ENCODE measurements at places on chromosomes 4 and X. TPM values are rescaled to one million over a fixed set of nuclear protein-coding genes. Genes with fewer than 3 reads are reported as not detected.

The TLL1 gene
- 4.0 TPM for total RNA-seq

The TMEM255A gene
- 5.6 TPM for total RNA-seq

The ARHGEF6 gene
- 43.6 TPM for total RNA-seq

The XPNPEP2 gene
- 12.8 TPM for total RNA-seq

GRCh38 chr4:106473515-106473914 is 104.9 kb upstream of the GIMD1 start:
- no peaks in the 10 kb centered on the region for H3K36me3 ChIP-seq
- H3K4me1 ChIP-seq = no peaks in the 10 kb centered on the region
- no peaks in the 10 kb centered on the region for H3K27me3 ChIP-seq
- DNase-seq = no peak
- no peak overlapping the region for H3K27ac ChIP-seq
- no peak overlapping the region for H3K4me3 ChIP-seq

The INPP4B gene
- total RNA-seq = 15.8 TPM

GRCh38 chrX:13087322-13088155 is 43.1 kb upstream of the FAM9C start:
- H3K4me1 ChIP-seq = no peaks in the 10 kb centered on the region
- no peaks in the 10 kb centered on the region for H3K27me3 ChIP-seq

The TMEM271 gene
- total RNA-seq = not detected
